ENCODE measurements at places on chromosomes 2 and 18. TPM values are rescaled to one million over a fixed set of nuclear protein-coding genes. Genes with fewer than 3 reads are reported as not detected.

The PSTPIP2 gene
- 23.6 TPM for total RNA-seq

The CBLN2 gene
- not detected for total RNA-seq

The KCNK3 gene
- total RNA-seq: not detected

The SH3RF3 gene
- 0.39 TPM for total RNA-seq

The CERS6 gene
- total RNA-seq: 27.1 TPM

The STEAP3 gene
- 0.07 TPM for total RNA-seq

The RAB1A gene
- 73.4 TPM for total RNA-seq

The RTP5 gene
- not detected for total RNA-seq

The DAPL1 gene
- not detected for total RNA-seq

The CAPN10 gene
- 49.8 TPM for total RNA-seq

The CCL20 gene
- 3.2 TPM for total RNA-seq

The LHCGR gene
- total RNA-seq: not detected

The SPP2 gene
- not detected for total RNA-seq

The GPR45 gene
- not detected for total RNA-seq

The SP140 gene
- total RNA-seq: 235 TPM

The MLPH gene
- total RNA-seq: not detected

The ZRANB3 gene
- total RNA-seq: 5.5 TPM

The MSH2 gene
- 73.3 TPM for total RNA-seq

The ANKRD62 gene
- total RNA-seq: not detected

The FSIP2 gene
- total RNA-seq: not detected

The OSR1 gene
- not detected for total RNA-seq

The EPB41L3 gene
- 1.7 TPM for total RNA-seq

The PJVK gene
- total RNA-seq: 2.5 TPM

The KRTCAP3 gene
- 3.5 TPM for total RNA-seq

The PLGLB2 gene
- 2.8 TPM for total RNA-seq

The GNLY gene
- total RNA-seq: 141 TPM

The STPG4 gene
- total RNA-seq: not detected

The RAMP1 gene
- total RNA-seq: 21.1 TPM

The SLC19A3 gene
- total RNA-seq: not detected

The FIGN gene
- total RNA-seq: not detected

The CRYBA2 gene
- total RNA-seq: not detected

The DUSP2 gene
- total RNA-seq: 500 TPM

The MREG gene
- total RNA-seq: 9.2 TPM

The HOXD13 gene
- not detected for total RNA-seq

The TMEM247 gene
- not detected for total RNA-seq

The PTPRN gene
- total RNA-seq: not detected

The KCNG2 gene
- not detected for total RNA-seq

The PTRHD1 gene
- total RNA-seq: 17.3 TPM

The SETBP1 gene
- 36.2 TPM for total RNA-seq

The DNAJC5G gene
- total RNA-seq: not detected

The IRS1 gene
- 3.8 TPM for total RNA-seq

The AQP12B gene
- not detected for total RNA-seq

The LINC00305 gene
- not detected for total RNA-seq

The ABCB11 gene
- total RNA-seq: not detected

The PID1 gene
- total RNA-seq: not detected

The TRIM54 gene
- total RNA-seq: 0.26 TPM

The APOB gene
- not detected for total RNA-seq

All from activated T-helper 1 cell treated with anti-CD3 and anti-CD28 coated beads, Interleukin-12 subunit alpha, Interleukin-12 subunit beta, Interleukin-2, Interleukin-4 antibody, amounts not matched to agents 30 ng/mL and 10 ng/mL and 1 ng/mL, durations not matched to agents 14 hours and 24 hours and 36 hours (primary cell).